ENCODE measurements at places on chromosomes 6 and 20.

- DNase-seq = no peak
Measured at GRCh38 chr6:10174761-10175160, 240.1 kb downstream of the TFAP2A start.

DNA sequence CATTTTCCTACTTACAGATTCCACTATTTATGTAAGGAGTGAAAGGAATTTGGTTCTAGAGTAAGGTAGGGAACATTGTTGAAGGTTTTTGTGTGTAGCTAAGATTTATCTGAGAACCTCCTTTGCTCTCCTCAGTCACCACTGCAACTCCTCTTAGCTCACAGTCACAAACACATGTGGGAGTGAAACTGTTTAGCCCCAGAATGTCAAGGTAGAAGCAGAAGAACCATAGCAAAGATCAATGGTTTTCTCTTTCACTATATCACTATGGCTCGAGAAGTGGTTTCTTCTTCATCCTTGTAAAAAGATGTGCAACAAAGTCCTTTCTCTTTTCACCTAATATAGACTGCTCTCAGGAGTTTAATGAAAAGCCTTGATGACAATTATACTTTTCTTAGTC is 6.5 kb upstream of the DEFB112 start:
- DNase-seq = no peak

GRCh38 chr6:128963561-128963960 is 80.6 kb downstream of the LAMA2 start:
- no peak for DNase-seq

- DNase-seq = no peak
Measured at GRCh38 chr6:105170059-105170458, 9.8 kb downstream of the POPDC3 start.

- peak; percentile 51 for DNase-seq
Measured at GRCh38 chr6:69729870-69730449, 66.8 kb downstream of the LMBRD1 start.

- DNase-seq = peak; percentile 66
Measured at GRCh38 chr20:57435498-57436222, 44.5 kb downstream of the RBM38 start.

GRCh38 chr20:25867776-25868649 is 171.4 kb upstream of the ZNF337 start:
- peak; percentile 83 for DNase-seq

- no peak for DNase-seq
Measured at GRCh38 chr6:286681-287488, 5.4 kb upstream of the DUSP22 start.

GRCh38 chr20:57908704-57909630 is 199.2 kb upstream of the PMEPA1 start:
- no peak for DNase-seq

All from SK-MEL-5 (cell line).